ENCODE measurements at places on chromosomes 12 and 14.

- DNase-seq = no peak
These were observed 182.3 kb downstream of the GALC start for GRCh38 chr14:87810711-87811110.

- DNase-seq = no peak
These were observed 247.4 kb downstream of the SYT10 start for GRCh38 chr12:33192226-33192625.

GRCh38 chr12:53700567-53700966, 24.7 kb upstream of the ATP5MC2 start:
- DNase-seq = no peak

- no peak for DNase-seq
These were observed 52.5 kb downstream of the SPIC start for GRCh38 chr12:101527682-101528081.

DNA sequence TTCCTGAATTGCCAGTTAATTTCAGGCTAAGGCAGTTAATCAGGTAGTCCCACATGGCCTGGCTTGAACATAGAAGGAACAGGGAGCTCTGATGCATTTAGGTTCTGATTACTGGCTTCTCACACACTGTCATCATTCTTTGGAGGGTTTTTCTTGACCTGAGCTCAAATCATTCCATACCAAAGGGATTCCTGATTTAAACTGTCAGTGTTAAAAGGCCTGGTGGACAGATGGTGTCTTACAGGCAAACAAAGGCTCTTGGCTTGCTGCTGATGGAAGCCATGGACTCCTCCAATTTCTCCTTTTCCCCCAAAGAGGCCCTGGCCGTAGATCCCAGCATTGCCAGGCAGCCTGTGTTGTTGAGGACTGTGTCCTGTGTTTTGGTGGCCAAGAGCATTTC, 30.2 kb downstream of the CACNA1C start:
- DNase-seq = no peak

All from stimulated activated CD4-positive, alpha-beta T cell treated with anti-CD3 and anti-CD28 coated beads, Interleukin-2, amount 100 ng/mL, for 4 hours (primary cell).